Glutamatergic neuron (in vitro differentiated cells): ENCODE measurements at places on chromosomes 4 and X. TPM values are rescaled to one million over a fixed set of nuclear protein-coding genes. Genes with fewer than 3 reads are reported as not detected.

DNA sequence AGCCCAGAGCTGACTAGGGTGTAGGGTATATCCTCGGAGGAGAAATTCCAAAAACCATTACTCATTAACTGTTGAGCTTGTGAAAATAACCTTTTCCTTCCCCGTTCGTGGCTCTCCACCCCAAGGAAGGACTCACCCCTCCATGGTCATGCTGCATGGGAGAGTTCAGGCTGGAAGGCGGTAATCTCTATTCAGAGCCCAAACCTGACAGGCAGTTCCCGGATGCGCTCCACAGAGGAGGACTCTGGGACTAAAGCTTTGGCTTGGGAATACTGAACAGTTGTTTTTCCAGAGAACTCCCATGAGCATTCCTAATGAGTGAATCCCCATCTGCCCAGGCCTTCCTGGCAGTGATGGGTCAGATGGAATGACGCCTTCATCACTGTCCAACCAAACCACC, 125.4 kb downstream of the BCOR start:
- no peaks in the 10 kb centered on the region for H3K27me3 ChIP-seq
- no peak overlapping the region for H3K27ac ChIP-seq
- H3K4me3 ChIP-seq = no peak overlapping the region
- peaks cover 5% of the 10 kb centered on the region for H3K4me1 ChIP-seq

DNA sequence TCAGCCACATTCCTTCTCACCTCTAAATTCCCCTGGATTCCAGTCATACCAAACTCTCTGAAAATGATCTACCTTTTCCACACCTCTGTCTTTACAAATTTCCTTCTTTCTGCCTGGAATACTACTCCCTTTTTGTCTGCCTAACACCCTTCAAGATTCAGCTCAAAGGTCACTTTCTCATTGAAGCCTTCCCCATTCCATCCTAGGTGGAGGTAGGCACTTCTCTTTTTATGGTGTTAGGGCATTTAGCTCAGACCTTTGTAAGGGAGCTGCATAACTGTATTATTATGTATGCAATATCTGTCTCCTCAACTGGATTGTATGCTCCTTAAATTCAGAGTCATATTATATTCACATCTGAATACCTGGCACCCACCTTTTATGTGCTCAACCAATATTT, 137.7 kb downstream of the RCHY1 start:
- H3K4me1 ChIP-seq = no peaks in the 10 kb centered on the region
- peaks cover 5% of the 10 kb centered on the region for H3K36me3 ChIP-seq
- H3K27me3 ChIP-seq = peaks cover 2% of the 10 kb centered on the region
- no peak for DNase-seq
- no peak overlapping the region for H3K27ac ChIP-seq

- peaks cover 6% of the 10 kb centered on the region for H3K36me3 ChIP-seq
- no peak for DNase-seq
- peaks cover 29% of the 10 kb centered on the region for H3K4me1 ChIP-seq
- H3K27ac ChIP-seq = peak overlapping the region; percentile 66
Measured at GRCh38 chr4:76216975-76217814, 3.6 kb upstream of the SCARB2 start.

GRCh38 chr4:44670506-44671199, 7.6 kb upstream of the GUF1 start:
- no peak overlapping the region for H3K27ac ChIP-seq
- H3K27me3 ChIP-seq = no peaks in the 10 kb centered on the region
- no peak for DNase-seq

- H3K4me3 ChIP-seq = no peak overlapping the region
- no peak for DNase-seq
- no peaks in the 10 kb centered on the region for H3K36me3 ChIP-seq
- peaks cover 5% of the 10 kb centered on the region for H3K27me3 ChIP-seq
- H3K27ac ChIP-seq = no peak overlapping the region
Measured at GRCh38 chr4:24849756-24850155, 54.4 kb downstream of the SOD3 start.

DNA sequence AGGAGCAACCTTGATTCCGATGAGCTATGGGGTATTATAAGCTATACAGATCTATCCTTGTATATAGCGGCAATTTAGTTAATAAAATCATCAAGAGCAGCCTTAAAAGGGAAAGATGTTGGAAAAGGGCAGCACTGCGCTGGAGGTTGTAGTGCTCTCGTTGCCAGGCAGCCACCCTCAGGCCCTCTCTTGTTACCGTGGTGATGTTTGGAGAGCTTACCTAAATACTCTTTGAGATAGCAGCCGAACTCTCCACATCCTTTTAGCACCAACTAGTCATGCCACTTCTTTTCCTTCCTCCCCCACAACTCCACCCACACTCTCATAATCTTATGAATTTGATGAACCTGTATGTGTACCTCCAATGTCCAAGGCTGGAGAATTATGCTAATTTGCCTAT, 3.8 kb upstream of the RADX start:
- H3K27ac ChIP-seq = no peak overlapping the region
- no peaks in the 10 kb centered on the region for H3K27me3 ChIP-seq
- no peaks in the 10 kb centered on the region for H3K4me1 ChIP-seq
- DNase-seq = no peak
- H3K36me3 ChIP-seq = no peaks in the 10 kb centered on the region

- no peak for DNase-seq
- peaks cover 3% of the 10 kb centered on the region for H3K4me1 ChIP-seq
- no peaks in the 10 kb centered on the region for H3K36me3 ChIP-seq
- no peak overlapping the region for H3K27ac ChIP-seq
- no peak overlapping the region for H3K4me3 ChIP-seq
Measured at GRCh38 chrX:110108381-110108821, 105.5 kb downstream of the TMEM164 start.

DNA sequence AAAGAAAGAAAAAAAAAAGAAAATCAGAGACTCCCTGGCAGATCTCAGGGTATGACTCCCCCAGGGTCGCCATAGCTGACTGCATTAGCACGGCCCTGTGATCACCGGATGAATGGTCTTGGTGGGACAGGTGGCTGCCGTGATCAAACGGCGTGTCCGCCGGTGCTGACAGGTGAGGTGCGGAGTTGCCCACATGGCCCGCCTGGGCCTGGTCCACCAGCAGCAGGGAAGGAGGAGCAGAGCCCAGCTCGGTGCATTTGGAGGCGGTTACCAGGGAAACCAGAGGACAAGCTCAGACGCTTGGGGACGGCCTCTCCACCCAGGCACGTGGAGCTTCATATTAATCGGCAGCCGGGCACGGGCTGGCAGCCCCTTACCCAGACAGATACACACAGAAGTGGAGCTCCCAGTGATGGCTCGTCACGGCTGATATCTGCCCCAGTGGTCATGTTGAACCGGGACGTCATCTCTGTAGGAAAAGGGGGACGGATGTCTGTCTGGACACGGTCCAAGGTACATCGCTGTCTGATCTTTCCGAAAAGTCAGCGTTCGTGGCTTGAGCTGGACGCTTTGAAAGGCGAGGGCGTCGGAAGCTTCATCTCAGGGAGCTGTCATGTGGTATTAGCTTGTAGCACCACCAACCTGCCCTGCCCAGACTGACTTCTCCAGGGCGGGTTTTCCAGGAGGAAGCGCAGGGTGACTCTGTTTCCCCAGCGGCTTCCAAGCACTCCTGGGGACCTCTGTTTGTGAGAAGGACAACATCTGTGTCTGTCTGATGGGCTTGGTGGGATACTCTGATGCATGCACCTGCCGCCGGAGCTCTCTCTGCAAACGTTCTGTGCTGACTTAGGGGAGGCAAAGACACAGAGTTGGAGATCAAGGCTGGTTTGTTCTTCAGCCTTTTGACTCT, 180.7 kb downstream of the CRLF2 start:
- no peak for DNase-seq
- no peak overlapping the region for H3K4me3 ChIP-seq
- no peaks in the 10 kb centered on the region for H3K4me1 ChIP-seq
- no peak overlapping the region for H3K27ac ChIP-seq

DNA sequence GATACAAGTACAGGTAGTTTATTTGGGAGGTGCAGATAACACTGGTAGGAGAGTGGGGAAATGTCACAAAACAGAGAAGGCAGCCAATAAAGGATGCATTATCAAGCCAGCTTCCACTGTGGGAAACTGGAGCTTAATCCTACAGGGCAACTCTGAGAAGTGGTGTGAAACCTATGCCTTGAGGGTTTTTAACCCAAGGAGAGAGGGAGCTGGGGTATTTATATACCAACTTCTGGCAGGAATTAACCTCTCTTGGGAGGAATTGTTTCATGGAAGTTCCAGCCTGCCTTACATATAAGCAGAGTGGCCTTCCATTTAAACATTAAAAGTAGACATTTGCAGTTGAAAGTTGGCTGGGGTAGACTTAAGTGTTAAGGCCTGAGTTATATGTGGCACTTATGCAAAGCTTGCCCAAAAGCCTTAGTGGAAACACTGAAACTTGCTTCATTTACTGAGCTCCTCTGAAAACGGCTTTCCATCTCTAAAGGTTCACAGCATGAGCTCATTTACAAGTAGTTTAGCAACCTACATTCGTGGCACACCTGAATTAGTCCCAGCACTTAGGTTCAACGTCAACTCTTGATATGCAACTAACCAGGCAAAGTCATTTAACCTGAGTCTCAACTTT, 19.2 kb downstream of the MAGEB17 start:
- DNase-seq = no peak
- H3K27me3 ChIP-seq = peaks cover 2% of the 10 kb centered on the region
- H3K27ac ChIP-seq = peak overlapping the region; percentile 46

DNA sequence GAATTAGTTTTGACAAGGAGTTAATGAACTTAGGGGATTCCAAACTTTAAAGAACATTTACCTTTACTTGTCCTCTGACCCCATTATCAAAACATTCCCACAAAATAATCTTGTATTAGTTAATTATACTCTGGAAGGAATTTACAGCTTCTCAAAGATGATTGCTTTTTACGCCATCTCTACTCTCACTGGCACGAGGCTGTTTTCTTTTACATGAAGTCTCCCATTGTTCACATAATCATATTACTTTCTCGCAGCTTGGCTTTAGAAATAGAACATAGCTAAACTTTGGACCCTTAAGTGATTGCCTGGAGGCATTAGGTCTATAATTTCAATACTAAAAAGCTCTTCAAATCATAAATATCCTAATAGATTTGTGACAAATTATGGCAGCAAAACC, 592.9 kb downstream of the TRIML1 start:
- peaks cover 6% of the 10 kb centered on the region for H3K36me3 ChIP-seq
- no peaks in the 10 kb centered on the region for H3K4me1 ChIP-seq
- no peak overlapping the region for H3K27ac ChIP-seq

DNA sequence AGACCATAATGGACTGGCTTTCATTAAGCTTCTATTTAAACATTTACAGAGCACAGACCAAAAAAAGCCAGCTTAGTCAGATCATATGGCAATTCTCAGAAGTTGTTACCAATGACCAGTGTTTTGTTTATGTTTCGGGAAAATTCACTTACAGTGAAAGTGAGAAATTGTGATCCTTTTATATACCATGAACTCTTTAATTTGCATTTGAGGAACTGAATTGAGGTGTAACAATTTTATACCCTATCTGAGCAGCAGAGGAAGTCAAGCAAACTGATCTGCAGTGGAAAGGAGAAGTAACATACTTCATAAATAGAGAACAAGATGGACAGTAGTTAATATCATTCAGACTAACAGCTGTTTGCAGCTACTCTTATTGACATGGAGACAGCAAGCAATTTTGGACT, 97.1 kb downstream of the TMA16 start:
- no peak for DNase-seq
- H3K27me3 ChIP-seq = no peaks in the 10 kb centered on the region
- H3K4me1 ChIP-seq = no peaks in the 10 kb centered on the region
- H3K4me3 ChIP-seq = no peak overlapping the region

- peak overlapping the region; percentile 76 for H3K27ac ChIP-seq
- peaks cover 4% of the 10 kb centered on the region for H3K27me3 ChIP-seq
- H3K36me3 ChIP-seq = no peaks in the 10 kb centered on the region
- H3K4me1 ChIP-seq = peaks cover 32% of the 10 kb centered on the region
- DNase-seq = no peak
Measured at GRCh38 chr4:153539422-153539821, 73.3 kb downstream of the TMEM131L start.

- no peak overlapping the region for H3K4me3 ChIP-seq
- H3K27ac ChIP-seq = no peak overlapping the region
- no peaks in the 10 kb centered on the region for H3K4me1 ChIP-seq
- no peak for DNase-seq
- H3K36me3 ChIP-seq = no peaks in the 10 kb centered on the region
- peaks cover 5% of the 10 kb centered on the region for H3K27me3 ChIP-seq
Measured at GRCh38 chr4:176790398-176790797, 2.3 kb downstream of the VEGFC start.

- H3K4me1 ChIP-seq = no peaks in the 10 kb centered on the region
- H3K4me3 ChIP-seq = no peak overlapping the region
- DNase-seq = no peak
Measured at GRCh38 chrX:154840856-154841255, 6.4 kb upstream of the SMIM9 start.

DNA sequence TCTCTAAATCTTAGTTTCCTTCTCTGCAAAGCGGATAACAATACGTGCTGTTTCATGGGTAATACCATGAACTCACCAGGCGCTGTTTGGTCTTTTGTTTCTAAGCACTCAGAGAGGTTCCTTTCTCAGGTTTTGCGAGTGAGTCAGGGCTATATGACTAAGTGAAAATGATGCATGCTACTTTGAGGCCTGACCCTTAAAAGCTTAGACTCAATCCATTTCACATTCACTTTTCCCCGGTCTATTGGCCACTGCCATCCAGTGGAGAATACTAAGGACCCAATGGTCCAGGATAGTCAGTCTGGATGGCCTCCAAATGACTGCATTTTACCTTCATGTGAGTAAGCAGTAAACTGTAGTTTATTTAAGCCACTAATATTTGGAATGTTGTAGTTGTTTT, 400.8 kb upstream of the SLIT2 start:
- H3K36me3 ChIP-seq = no peaks in the 10 kb centered on the region
- no peak for DNase-seq
- H3K27ac ChIP-seq = no peak overlapping the region
- no peak overlapping the region for H3K4me3 ChIP-seq
- H3K4me1 ChIP-seq = no peaks in the 10 kb centered on the region

GRCh38 chr4:162456106-162456505, 292.3 kb upstream of the FSTL5 start:
- no peak for DNase-seq
- no peak overlapping the region for H3K27ac ChIP-seq
- H3K4me1 ChIP-seq = no peaks in the 10 kb centered on the region
- no peaks in the 10 kb centered on the region for H3K36me3 ChIP-seq

DNA sequence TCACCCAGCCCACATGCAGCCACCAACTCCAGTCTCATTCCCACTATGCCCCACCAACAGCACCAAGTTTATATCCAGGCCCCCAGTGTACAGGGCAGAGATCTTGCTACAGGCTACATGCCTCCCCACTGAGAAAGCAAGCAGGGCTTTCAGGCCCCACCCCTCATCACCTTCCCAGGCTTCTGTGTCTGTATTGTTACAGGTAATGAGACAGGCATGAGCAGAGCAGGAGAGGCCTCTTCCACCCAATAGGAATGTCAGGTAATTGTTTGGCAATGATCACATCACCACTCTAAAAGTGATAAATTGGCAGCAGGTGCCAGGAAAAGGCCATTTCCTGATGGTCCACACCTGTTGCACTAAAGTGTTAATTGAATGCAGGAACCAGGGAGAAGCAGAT, 102.5 kb downstream of the ZNF518B start:
- no peaks in the 10 kb centered on the region for H3K4me1 ChIP-seq
- H3K27ac ChIP-seq = no peak overlapping the region
- DNase-seq = no peak
- H3K27me3 ChIP-seq = no peaks in the 10 kb centered on the region
- no peak overlapping the region for H3K4me3 ChIP-seq

GRCh38 chr4:17038510-17039176, 140.2 kb upstream of the LDB2 start:
- DNase-seq = no peak
- H3K27me3 ChIP-seq = no peaks in the 10 kb centered on the region
- no peaks in the 10 kb centered on the region for H3K36me3 ChIP-seq
- H3K4me1 ChIP-seq = no peaks in the 10 kb centered on the region
- H3K27ac ChIP-seq = no peak overlapping the region

Gene PHOX2B
- 101 TPM for total RNA-seq

Gene PDZD4
- total RNA-seq = 41.8 TPM

Gene CTSO
- total RNA-seq = 2.2 TPM

Gene PASD1
- total RNA-seq = not detected
